ENCODE measurements at places on chromosomes 13 and 19. TPM values are rescaled to one million over a fixed set of nuclear protein-coding genes. Genes with fewer than 3 reads are reported as not detected.

Gene ATP4A
- total RNA-seq, result not detected

Gene CYP2F1
- not detected for total RNA-seq

Gene PPP2R1A
- 224 TPM for total RNA-seq

Gene PLEKHJ1
- total RNA-seq, result 60.8 TPM

Gene CD22
- 0.75 TPM for total RNA-seq
